ENCODE measurements at places on chromosomes 4 and X.

- no peak for DNase-seq
These were observed 53.0 kb downstream of the GAB1 start for GRCh38 chr4:143389579-143390195.

DNA sequence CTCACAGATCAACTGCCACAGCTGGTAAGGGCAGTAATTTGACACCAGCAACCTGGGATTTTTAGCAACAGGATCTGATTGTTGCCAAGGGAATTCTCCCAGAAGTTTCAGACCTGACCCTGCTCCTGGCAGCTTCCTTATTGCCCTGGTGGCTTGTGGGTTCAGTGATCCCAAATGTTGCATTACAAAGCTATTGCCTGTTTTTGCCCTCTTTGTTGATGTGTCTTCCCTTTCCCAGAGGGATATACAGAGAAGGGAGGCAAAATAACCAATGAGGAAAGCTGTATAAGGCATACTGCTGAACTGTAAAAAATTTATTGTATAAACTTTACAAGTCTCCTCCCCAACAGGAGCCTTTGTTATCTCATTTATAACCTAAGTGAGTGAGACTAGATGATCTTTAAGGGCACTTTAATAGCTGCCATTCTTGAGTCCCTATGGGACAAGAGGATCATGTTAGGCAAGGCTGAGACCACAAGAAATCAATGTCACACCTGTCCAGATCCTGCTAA is 22.2 kb downstream of the VSIG4 start:
- no peak for DNase-seq

DNA sequence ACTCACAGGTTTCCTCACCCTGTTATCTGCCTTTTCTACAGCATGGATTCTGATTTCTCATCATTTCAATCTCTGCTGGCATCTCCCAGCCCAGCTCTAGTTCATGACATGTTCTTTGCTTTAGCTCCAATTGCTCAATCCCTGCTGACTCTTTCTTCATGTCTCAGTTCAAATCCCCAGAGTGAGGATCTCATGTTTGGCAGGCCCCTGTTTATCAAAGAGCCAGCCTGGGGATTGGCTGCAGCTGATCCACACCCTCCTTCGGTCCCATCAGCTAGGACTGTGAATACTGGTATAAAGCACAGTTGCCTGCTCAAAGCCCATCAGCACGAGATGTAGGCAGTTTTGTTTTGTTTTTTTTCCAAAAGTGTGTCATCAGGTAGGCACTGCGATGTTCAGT is 14.4 kb upstream of the CC2D2A start:
- DNase-seq, result no peak

GRCh38 chrX:47239199-47239598 is 6.4 kb downstream of the USP11 start:
- no peak for DNase-seq

DNA sequence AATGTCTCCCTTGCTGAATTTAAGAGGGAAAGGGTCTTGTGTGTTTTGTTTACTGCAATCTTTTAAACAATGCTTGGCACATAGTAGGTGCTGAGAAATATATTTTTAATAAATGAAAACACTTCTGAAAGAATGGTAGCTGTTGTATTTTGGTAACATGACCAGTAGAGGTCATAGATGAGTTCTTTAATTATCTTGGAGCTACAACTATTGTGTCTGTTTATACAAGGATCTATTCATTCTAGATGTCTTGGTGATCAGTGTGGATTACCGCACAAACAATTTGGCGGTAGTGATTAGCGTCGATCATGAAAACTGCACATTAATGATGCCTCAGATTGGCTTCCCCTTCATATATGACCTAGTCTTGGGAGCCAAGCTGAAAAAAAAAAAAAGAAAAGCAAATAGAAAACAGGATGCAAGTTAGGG is 21.4 kb upstream of the SCRG1 start:
- peak; percentile 10 for DNase-seq

Measured in Panc1 (cell line).